ENCODE measurements at places on chromosomes 6 and 20.

GRCh38 chr20:52914870-52915269, 57.3 kb upstream of the TSHZ2 start:
- DNase-seq: no peak

DNA sequence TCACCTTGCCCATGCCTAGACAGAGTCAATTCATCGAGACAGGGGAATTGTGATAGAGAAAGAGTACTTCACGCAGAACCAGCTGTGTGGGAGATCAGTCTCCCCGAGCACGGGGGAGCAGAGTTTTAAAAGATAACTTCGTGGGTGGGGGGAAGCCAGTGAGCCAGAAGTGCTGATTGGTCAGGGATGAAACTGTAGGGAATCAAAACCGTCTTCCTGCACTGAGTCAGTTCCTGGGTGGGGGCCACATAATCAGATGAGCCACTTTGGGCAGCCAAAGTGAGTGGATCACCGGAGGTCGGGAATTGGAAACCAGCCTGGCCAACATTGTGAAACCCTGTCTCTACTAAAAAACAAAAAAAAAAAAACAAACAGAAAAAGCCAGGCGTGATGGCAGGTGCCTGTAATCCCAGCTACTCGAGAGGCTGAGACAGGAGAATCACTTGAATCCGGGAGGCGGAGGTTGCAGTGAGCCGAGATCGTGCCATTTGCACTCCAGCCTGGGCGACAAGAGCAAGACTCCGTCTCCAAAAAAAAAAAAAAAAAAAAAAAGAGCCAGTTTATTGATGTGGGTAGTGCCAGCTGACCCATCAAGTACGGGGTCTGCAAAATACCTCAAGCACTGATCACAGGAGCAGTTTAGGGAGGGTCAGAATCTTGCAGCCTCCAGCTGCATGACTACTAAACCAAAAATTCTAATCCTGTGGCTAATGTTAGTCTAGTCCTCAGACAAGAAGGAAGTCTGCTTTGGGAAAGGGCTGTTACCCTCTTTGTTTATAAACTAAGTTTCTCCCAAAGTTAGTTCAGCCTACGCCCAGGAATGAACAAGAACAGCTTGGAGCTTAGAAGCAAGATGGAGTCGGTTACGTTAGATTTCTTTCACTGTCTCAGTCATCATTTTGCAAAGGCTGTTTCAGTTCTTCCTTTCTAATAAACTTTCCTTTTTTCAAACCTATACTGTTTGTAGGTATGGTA, 3.9 kb upstream of the TRIM39 start:
- DNase-seq: no peak

- DNase-seq: no peak
Measured at GRCh38 chr20:41407607-41408006, 41.0 kb upstream of the EMILIN3 start.

DNA sequence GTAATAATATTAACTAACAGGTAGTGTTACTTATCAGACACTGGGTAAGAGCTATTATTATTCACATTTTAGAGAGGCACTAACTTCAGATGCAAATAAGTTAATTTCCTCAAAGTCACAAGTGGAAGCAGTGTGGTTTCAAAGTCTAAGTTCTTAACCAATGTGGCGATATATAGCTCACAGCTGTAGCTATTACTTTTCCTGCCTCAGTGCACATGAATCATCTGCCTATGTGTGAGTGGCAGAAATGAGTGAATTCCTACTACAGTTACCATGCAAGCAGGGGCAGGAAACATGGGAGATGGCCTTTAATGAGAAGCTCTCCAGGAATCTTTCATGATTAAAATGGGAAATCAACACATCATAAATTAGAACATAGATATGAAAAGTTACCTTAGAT, 126.2 kb upstream of the EYA4 start:
- DNase-seq: no peak

- DNase-seq: no peak
Measured at GRCh38 chr6:152296648-152297376, 340.4 kb downstream of the SYNE1 start.

DNA sequence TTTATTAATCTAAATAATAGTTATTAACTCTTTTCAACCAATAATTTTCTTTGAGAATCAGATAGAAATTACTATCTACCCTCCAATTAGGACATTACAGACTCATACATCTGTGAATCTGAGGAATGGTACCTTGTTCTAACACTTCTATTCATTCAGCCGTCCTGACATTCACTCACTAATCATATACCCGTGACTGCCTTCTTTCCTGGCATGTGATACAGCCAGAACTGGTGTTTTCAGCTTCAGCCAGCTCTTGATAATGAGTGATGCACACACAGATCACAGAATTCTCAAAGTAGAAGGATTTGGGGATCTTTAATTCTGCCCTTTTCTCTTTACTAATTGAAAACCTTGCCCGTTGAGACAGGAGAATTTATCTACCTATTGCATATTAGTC, 499.9 kb downstream of the UTRN start:
- no peak for DNase-seq

Data from stimulated activated naive CD4-positive, alpha-beta T cell (primary cell).